ENCODE measurements at places on chromosomes 1 and 21.

GRCh38 chr1:116001739-116002487, 25.6 kb downstream of the SLC22A15 start:
- no peak for DNase-seq

GRCh38 chr1:8807004-8807403, 10.4 kb downstream of the RERE start:
- DNase-seq, result no peak

DNA sequence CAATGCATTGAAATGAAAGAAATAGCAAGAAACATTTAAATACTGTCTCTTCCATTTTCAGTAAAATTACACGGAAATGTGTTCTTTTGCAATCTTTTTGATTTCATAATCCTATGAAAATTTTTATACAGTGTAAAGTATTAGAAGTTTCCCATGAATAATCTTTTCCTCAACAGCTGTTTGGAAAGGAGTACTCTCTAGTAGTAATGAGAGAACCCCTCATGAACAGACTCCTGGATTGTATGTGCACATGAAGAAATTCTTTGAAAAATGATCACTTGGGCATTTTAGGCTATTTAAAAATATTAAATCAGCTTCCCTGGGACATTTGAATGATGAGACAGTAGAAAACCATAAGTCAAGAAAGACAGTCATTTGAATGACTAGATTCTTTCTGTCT, 64.4 kb downstream of the LHX9 start:
- no peak for DNase-seq

- DNase-seq, result no peak
These were observed 33.4 kb downstream of the HMCN1 start for GRCh38 chr1:185767508-185768120.

DNA sequence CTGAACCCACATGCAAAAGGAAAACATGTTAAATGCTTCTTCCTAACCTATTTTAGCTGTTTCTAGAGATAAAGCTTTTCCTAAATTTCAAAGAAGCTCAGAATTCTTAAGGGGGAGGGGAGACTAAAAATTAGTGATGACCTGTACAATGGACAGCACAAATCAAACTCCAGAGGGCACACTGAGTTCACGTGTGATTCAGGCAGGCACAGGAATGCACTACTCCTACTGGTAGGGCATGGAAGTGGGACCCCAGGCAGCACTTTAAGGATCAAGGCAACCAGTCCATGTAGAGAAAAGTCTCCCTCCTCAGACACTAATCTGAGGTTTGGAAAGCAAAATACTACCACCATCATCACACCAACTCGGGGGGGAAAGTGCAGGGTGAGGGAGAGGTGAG, 31.3 kb upstream of the CLCA4 start:
- DNase-seq, result no peak

DNA sequence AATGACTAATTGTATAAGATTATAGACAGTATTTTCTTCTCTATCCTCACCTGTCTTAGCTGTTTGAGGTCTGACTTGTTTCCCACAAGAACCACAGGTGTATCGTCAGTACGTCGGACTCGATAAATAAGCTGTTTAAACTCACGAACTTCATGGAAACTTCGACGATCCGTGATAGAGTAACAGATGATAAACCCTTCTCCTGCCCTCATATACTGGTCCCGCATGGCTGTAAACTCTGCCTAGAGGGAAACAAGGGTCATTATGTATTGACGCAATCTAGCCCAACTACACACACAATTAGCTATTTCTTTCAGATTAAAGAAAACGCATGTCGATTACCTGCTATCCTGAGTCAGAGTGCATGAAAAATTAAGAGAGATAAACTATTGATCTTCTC, 6.9 kb downstream of the RIT1 start:
- DNase-seq, result no peak

DNA sequence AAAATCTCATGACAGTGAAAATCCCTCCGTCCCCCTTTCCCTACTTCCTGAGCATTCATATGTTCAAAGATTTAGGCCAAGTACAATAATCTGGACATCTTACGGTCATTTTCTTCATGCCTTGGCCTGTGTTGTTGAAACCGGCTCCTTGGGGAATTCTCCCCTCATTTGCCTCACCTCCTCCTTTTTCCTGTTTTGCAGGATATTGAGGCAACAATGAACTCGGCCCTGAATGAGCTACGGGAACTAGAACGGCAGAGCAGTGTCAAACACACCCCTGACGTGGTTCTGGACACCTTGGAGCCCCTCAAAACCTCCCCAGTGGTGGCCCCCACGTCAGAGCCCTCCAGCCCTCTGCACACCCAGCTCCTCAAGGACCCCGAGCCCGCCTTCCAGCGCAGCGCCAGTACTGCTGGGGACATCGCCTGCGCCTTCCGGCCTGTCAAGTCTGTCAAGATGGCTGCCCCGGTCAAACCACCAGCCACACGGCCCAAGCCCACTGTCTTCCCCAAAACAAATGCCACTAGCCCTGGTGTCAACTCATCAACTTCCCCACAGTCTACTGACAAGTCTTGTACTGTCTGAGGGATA, 9.3 kb upstream of the IKBKE start:
- no peak for DNase-seq

DNA sequence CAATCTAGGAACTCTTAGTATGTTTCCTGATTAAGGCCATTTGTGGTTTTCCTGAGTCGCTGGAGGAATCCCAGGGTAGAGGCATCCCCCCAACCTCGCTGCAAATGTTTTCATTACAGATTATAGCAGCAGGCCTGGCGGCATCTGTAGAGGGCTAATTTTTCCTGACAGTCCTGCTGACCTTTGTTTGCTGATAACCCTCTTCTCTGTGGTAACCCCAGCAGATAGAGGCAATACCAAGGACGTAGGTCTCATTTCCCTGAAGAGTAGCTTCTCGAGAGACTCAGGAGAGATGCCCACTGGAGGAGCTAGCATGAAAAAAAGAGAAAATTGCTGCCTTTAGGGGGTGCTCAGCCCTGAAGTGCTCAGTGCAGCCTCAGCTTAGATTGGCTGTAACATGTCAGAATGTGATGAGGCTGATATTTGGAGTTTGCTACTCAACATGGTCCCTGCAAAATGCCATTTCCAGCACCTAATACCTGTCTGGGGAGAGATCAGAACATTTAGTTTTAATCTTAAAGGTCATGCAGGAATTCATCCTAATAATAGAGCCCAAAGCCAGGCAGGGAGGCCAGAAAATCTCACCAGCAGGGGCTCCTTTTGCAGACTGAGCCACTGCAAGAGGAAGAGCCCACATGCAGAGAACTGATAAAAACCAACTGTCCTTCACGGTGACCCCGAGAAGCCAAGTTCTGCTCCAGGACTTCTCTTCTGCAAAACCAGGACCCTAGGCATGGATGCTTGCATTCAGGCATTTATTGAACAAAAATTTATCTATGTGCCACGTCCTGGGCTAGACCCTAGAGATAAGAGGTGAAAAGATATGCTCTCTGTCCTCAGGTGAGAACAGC, 184.5 kb downstream of the KAZN start:
- no peak for DNase-seq

DNA sequence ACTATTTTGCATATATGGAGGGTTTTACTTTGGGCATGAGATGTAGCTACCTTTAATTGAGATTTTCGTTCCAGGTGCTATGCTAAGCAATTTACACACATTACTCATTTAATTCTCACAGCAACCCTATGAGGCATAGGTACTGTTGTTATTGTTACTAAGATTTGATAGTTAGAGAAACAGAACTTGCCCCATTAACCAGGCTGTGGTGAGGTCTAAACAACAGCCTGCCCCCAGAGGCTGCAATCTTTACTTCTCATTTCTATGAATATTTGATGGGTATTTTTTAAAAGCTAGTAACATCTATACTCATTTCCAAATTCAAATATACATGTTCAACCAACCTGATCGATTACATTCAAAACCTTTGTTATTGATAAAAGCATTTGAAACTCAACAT, 155.6 kb downstream of the GALNT2 start:
- DNase-seq, result no peak

DNA sequence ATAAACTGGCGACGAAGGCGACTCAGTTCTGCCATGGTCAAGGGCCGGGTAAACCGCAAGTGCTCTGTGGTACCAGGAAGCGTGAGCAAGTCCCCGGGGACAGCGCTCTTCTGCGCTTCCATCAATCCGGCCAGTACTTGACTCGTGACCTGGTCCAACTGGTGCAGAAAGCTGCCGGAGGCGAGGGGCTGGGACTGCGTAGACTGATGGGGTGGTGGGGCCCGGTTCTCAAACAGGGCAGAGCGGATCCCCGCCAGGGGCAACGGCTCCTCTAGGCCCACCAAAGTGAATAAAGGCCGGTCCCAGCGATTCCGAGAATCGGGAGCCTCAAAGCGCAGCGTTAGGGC, 852 bp downstream of the KTI12 start:
- DNase-seq, result peak; percentile 25

DNA sequence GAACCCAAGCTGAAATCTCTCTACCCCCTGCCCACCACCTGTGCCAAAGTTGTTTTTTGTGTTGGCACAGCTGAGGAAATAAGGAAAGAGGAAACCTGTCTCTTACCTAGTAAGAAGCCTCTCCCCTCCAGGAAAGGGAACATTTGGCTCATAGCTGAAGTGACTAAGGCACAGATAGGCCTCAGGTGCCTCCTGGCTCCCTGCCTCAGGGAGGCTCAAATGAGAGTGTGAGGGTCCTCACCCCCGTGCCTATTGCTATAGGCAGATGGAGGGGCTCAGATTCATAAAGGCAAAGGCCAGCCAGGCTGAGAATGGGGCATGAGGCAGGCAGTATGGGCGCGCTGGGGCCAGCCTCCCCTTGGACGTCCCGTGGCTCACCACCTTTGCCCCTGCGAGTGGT, 7.4 kb downstream of the SLC30A2 start:
- no peak for DNase-seq

GRCh38 chr1:226942392-226942791, 2.3 kb downstream of the COQ8A start:
- no peak for DNase-seq

DNA sequence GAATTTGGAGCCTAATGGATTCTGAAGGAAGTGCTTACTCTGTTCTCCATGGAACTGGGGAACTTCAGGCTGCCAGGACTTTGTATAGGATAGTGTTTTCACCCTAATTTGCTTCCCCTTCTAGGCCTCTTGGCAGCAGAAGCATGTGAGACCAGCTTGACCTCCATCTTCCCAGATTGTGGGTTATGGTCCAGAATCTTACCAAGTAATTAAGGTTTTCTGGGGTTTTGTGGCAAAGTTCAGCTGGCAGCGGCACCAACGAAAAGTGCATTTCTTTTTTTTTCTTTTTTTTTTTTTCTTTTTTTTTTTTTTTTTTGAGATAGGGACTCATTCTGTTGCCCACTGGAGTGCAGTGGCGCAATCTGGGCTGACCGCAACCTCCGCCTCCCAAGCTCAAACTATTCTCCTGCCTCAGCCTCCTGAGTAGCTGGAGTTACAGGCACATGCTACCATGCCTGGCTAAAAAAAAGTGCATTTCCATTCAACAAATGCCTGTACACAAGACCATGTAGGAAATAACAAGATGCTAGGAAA, 3.4 kb upstream of the BMP8A start:
- no peak for DNase-seq

DNA sequence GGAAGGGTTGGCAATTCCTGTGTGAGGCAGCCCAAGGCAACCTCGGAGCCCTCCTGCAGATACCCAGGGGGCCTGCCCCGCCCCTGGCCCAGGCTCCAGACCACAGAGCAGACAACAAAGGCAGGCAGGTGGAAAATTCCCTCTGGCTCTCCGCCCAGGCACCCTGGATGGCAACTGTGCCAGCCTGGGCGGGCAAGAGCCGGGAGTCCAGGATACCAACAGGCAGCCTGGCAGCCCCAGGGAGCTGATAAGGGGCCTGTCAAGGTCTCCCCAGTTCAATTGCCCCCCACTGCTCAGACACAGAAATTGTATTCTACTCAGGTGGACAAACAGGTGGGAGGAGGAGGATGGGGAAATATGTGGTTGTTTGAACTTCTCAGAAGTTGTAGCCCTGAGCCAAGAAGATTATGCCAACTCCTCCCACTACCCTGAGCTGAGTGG, 15.4 kb upstream of the GPR37L1 start:
- DNase-seq, result no peak

DNA sequence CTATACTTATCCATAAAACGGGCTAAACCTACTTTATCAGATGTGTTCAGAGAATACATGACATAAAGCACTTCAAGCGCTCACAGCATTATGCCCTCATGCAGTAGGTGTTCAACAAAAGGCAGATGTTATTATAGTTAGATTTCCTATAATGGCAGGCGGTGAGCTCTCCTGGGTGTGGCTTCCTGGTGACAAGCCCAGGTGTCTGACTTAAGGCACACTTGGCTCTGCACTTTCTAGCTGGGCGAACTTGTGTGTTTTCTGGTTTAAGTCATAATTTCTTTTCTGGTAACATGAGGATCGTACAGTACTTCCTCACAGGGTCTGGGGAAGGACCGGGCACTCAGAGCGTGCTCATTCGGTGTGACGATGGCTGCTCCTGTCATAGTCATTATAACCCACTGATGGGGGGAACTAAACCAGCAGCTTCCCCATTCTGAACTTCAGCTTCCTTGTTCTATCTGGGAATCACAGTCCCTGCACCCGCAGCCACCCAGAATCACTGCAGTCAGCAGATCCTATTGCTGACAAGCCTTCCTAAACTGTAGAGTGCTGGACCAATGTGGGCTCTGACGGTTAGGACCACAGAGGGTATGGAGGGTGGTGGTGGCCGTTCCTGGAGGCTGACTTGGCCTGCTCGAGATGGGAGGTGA, 52.8 kb downstream of the IGSF21 start:
- no peak for DNase-seq

GRCh38 chr1:1680031-1680911, 12.3 kb downstream of the SLC35E2B start:
- no peak for DNase-seq

DNA sequence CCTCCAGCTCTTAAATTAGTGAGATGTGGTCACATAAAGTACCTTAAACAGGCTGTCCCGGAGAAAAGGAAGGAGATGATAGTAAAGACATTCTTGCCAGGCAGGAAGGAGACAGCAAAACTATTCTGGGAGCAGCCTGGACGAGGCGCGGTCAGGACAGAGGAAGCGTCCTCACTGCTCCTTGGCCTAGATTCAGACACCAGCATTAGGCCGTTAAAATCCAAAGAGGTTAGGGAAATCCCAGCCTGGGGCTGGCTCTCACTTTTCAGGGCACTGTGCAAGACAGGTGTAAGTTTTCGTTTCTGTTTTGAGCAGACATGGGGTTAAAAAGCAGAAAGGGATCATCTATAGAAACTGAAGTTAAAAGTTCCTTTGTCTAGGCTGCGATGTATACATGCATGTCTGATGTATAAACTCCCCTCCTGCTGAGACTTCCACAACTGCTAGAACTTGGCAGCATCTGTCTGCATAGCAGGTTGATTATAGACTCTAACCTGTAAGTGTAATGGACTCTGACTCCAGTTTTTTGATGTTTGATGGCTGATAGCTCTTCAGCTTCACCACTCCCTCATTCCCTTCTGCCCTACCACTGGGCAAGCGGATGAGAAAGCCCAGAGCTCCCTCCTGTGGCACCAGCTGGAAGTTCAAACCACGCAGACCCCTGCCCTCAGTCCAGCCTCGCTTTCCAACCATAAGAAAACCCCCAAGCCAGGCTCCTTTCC, 21.5 kb downstream of the STPG1 start:
- peak; percentile 51 for DNase-seq

- DNase-seq, result peak; percentile 58
These were observed 13.7 kb downstream of the TLR5 start for GRCh38 chr1:223129229-223129901.
